ENCODE measurements at places on chromosomes 3 and 15.

GRCh38 chr3:87088993-87089841 lies 98.3 kb upstream of the VGLL3 start:
- DNase-seq, result peak; percentile 73

GRCh38 chr3:69803681-69804270 lies 64.5 kb downstream of the MITF start:
- DNase-seq, result no peak

DNA sequence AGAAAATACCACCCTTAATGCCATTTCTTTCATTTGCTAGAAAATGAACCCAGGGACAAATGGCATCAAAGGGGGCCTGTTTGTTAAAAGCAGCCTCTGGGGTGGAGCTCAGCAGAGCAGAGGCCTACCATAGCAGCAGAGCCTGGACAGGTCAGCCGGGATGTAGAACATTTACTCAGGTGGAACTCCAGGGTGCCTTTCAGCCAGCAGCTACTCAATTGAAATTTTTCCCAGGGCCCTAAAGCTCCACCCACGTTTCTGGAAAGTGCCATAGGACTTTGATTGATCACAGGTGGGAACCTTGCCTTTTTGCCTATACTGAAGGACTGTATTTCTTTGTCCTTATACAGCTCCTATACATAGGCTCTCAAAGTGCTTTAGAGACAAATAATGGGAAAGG lies 74.5 kb upstream of the C15orf61 start:
- no peak for DNase-seq

- DNase-seq, result no peak
Observed at GRCh38 chr15:38885001-38885400, 320.4 kb upstream of the RASGRP1 start.

- DNase-seq, result peak; percentile 39
Observed at GRCh38 chr3:112638327-112639020, 2.5 kb downstream of the CCDC80 start.

DNA sequence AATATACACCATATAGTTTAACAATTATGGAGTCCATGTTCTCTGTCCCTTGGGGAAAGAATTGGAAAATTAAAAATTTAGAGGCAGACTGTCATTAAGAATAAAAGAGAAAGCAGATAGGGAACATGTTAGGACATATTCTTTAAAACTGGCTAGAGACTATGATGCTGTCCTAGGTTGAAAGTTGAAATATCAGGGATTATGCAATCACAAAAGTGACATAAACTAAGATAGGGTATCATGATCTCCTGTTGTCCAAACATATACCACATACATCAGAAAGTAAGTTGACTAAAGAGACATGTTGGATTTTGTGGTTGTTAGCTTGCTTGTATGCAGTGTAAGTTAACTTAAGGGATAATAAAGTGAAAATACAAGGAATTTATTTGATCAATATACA lies 9.9 kb upstream of the EID1 start:
- no peak for DNase-seq

GRCh38 chr3:27114684-27115083 lies 254.5 kb downstream of the NEK10 start:
- DNase-seq, result no peak

GRCh38 chr15:95051861-95052260 lies 820.5 kb downstream of the MCTP2 start:
- no peak for DNase-seq

- DNase-seq, result peak; percentile 36
Observed at GRCh38 chr3:49805367-49805782, 2.3 kb downstream of the INKA1 start.

GRCh38 chr3:188993181-188993580 lies 178.6 kb upstream of the TPRG1 start:
- no peak for DNase-seq

DNA sequence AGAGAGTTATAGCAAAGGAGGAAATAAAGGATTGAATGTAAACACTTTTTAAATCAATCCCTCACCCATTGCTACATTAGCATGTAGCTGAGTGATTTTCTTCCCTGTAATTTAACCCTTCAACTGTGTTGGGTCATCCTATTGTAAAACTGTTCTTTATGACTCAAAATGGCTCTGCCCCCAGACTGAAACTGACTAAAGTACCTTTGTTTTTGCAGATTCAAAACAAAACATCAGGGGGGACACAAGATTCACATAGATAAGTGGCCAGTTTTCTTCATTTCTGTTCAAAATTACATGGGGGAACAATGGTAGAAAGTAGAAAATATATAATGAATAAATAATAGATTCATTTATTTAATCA lies 268.4 kb downstream of the IGSF11 start:
- no peak for DNase-seq

- DNase-seq, result no peak
Observed at GRCh38 chr3:58222161-58222724, 11.5 kb upstream of the DNASE1L3 start.

DNA sequence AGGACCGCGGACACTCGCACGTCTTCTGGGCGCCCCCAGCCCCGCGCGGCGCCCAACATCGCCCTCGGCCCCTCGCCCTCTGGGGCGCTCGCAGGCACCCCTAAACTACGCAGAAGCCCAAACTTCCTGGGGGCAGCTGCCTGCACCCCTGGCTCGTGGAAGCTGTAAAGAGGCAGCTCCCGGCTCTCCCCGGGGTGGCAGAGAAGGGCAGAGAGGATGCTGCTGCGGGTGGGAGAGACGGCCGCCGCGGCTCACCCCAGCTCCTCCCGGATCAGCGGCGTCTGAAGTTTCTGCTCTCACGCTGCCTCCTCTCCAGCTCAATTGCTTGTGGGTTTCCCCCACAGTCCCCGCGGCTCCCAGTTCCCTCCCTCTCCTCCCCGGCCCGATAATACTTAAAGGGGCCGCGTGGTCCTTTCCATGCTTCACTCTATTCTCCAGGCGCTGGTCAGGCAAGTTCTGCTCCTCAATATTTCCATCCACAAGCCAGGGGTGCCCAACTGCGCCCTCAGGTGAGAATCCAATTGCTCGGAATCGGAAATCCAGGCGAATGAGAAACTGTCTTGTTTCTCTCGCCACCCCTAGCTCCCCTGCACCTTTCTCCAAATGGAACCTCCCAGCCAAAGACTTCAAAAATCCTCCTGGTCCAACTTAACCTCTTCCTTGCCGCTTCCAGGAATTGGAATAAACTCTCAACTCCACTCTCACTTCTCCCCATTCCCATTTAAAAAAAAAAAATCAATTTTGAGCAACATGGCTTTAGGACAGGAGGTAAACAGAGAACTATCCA lies 748.5 kb downstream of the ROBO1 start:
- peak; percentile 81 for DNase-seq

- no peak for DNase-seq
Observed at GRCh38 chr3:69747511-69748258, 8.4 kb downstream of the MITF start.

GRCh38 chr3:179452176-179452564 lies 900 bp upstream of the GNB4 start:
- DNase-seq, result no peak

GRCh38 chr3:114519415-114519814 lies 225.6 kb downstream of the TIGIT start:
- DNase-seq, result no peak

DNA sequence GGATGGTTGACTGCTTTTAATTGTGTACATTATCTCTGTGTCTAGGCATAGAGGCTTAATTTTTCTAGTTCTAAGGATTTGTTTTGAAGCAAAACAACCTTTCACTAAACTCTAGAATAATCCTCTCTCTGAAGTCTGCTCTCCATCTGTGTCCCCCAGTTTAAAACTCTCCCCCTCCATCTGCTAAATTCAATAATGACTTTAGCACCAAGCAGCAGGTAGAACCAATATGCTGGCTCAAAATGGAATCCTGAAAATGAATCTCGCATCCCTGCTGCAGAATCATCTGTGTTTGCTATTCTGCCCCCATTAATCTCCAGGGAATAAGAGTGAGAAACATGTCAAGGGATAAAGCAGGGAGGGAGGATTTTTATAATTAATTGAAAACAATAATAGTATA lies 111.8 kb downstream of the TUSC7 start:
- no peak for DNase-seq

DNA sequence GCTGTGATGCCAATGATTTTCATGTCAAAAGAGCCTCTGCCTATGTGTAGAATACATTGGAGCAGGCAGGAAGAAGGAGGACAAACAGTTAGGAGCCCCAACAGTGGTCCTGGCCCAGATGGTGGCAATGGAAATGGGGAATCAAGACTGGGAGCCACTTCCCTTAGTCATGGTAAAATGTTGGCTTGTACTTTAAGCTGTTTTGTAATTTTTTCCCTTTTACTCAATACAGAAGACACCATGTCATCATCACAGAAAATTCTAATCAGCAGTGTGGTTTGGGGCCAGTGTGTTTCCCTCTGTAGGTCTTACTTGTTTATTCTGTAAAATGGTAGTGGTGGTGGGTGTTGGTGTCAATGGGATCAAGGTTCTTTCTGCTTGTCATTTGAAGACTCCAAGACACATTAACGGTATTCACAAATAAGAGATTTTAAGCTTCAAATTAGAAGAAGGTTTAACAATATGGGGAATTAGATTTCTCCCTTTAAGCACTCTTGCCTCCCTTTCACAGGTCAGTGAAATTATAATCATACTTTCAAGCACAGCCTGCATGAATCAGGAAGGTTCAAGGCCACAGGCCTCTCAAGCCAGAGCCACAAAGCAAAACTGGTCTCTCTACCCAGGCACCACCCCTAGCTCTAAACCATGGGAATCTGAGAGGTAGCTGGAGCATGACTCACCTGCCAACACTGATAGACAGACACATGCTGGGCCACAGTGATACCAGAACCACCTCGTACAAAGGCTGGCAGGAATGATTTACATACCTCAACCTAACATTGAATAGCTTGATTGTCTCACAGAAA lies 24.9 kb downstream of the SIAH2 start:
- DNase-seq, result no peak

- DNase-seq, result no peak
Observed at GRCh38 chr15:68681836-68682235, 103.0 kb downstream of the CORO2B start.

GRCh38 chr3:13078163-13078905 lies 5.1 kb upstream of the IQSEC1 start:
- DNase-seq, result peak; percentile 83

DNA sequence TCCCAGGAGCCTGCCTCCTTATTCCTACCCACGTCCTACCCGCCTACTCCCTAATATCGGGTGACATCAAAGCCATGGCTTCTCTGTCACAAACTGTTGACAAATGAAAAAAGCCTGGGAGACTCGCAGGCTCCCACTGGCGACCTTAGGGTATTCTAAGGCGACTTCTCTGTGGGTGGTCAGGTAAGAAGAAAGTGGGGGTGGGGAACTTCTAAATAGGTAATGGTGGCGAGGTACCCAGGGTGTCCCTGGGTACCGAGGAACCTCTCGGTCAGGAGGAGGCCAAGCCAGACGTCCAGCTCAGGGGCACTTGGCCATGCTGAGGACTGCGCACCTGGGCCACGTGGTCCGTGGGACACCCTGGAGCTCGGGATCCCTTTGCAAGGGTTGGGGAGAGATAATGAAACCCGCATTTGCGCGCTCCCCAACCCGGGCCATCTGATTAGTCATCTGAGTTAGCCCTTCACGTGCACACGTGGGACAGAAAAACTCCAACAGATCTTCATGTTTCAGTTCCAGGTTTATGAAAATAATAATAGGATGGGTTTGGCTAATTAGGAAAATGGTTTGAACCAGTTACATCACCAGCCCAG lies 78.2 kb downstream of the NR2F2 start:
- no peak for DNase-seq

DNA sequence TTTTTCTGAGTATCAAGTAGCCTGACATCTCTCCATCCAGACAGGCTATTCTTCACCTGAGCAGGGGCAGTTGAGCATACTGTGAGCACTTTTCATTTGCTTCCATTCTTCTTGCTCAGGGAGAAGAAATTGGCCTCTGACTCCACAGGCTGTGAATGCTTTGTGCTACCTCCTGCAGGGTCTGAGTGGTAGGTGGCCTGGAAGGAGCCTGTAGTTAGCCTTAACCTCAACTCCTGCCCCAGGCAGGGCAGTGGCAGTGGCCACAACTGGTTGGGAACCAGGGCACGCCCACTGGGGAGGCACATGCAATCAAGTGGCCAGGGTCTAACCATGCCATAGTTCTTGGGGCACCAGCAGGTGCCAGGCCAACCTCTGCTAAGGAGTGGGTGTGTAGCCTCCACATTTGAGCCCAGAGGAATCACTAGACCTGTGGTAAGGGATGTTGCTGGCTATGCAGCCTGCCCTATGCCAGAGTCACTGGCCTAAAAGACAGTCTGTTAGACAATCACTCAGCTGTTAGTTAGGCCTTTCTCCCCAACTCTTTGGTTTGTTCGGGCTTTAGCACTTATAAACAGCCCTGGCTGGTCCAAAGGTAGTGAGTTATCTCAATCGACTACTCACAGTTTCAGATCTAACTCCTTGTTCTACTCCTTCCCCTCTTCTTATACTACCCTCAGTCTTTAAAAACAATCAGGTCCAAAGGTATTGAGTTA lies 7.4 kb downstream of the C3orf62 start:
- no peak for DNase-seq

DNA sequence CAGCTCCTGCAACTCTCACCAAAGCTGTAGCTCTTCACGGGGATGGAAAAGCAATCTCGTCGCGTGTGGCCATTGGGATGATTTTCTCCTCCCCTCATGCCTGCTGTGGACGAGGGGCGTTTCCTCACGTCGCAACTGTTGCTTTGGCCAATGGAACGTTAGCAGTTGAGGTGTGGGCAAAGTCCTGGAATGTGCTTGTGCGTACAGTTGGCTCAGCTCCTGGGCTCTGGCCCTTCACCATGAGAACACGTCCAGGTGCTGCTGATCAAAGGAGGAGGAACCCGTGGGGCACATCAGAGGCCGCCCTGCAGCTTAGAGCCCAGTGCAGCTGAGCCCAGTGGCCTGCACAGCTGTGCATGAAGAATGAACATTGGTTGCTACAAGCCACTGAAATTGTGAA lies 186.1 kb downstream of the TJP1 start:
- no peak for DNase-seq

GRCh38 chr3:18888819-18889218 lies 259.5 kb upstream of the KCNH8 start:
- no peak for DNase-seq

DNA sequence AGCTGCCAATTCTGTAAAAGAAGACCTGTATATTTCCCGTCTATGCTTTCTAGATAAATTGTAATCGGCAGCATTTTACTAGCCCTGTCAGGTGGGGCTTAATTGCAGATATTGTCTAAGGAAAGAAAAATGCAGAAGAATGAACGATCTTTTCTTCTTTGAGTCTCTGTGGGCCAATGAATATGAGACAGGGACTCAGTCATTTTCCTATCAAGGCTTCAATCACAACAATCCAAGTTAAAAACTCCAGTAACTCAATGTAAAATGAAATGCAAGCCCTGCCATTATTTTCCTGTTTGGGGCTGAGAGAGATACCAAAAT lies 313.9 kb downstream of the MECOM start:
- DNase-seq, result no peak

DNA sequence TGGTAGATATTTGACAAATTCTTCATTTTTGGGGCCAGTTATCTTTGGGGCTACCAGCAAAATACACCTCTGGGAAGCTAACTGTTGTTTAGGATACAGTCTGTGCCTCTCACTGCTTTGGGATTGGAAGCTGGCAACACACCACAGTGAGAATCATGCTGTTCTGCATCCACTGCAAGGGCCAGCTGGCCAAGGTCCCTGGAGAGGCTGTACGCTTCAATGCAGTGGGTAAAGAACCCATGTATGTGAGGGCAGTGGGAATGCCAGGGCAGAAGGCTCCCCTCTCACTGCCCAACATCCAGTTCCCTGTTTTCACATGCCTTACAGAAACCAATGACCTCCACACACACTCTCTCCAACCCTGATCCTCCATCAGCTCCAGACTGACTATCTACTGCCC lies 20.1 kb downstream of the ZDHHC3 start:
- no peak for DNase-seq

GRCh38 chr3:158679547-158680000 lies 7.1 kb upstream of the LXN start:
- no peak for DNase-seq

Measured in nucleus accumbens (tissue), 56 donors.